ENCODE measurements at places on chromosomes 6 and 20. TPM values are rescaled to one million over a fixed set of nuclear protein-coding genes. Genes with fewer than 3 reads are reported as not detected.

GRCh38 chr20:50513169-50514034 is 3.2 kb downstream of the PTPN1 start:
- peak; percentile 64 for DNase-seq

DNA sequence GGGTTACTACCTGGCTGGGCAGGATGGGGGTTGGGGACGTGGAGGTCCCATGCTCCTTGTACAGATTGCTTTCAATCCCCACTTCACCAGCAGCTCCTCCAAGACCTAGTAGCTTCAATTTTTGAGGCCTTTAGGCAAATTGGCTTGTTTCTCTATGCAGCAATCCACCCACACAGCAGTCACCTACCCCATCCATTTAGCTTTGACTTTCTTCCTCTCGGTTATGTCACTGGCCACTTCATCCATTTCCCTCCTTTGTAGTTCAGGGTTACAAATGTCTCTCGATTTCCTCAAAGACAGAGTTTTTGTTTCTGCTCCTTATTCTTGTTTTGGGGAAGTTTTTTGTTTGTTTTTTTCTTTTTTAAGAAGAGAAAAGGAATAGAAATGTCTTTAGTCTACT is 33.4 kb upstream of the RSPO4 start:
- no peak for DNase-seq

- DNase-seq: no peak
Observed at GRCh38 chr20:24991897-24992486, 559 bp downstream of the APMAP start.

Gene KIF6
- 0.33 TPM for total RNA-seq

Gene OOEP
- 0.17 TPM for total RNA-seq

Gene ACTR5
- total RNA-seq: 6.5 TPM
